ENCODE measurements at places on chromosomes 4 and X.

- no peak for DNase-seq
Observed at GRCh38 chr4:158018221-158018830, 154.5 kb downstream of the GASK1B start.

DNA sequence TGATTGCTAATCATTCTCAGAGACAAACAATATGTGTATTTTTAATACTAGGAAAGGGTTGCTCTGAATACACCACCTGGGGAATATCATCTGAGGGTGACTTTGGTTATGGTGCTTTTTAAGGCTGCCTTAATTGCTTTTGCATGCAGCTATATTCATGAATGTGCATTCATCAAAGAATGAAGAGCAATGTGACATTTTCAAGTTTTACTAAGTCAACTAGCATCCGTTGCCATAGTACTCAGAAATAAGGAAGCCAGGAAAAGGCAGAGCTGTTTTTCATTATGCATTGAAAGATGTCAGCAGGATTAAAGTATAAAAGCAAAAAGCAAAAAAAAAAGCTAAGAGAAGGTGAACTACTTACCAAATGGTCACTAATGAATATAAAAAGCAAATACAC is 67.4 kb upstream of the PCDH18 start:
- DNase-seq, result peak; percentile 16

- no peak for DNase-seq
Observed at GRCh38 chr4:40990899-40991265, 223.5 kb downstream of the APBB2 start.

- no peak for DNase-seq
Observed at GRCh38 chr4:105225500-105225899, 78.8 kb downstream of the TET2 start.

DNA sequence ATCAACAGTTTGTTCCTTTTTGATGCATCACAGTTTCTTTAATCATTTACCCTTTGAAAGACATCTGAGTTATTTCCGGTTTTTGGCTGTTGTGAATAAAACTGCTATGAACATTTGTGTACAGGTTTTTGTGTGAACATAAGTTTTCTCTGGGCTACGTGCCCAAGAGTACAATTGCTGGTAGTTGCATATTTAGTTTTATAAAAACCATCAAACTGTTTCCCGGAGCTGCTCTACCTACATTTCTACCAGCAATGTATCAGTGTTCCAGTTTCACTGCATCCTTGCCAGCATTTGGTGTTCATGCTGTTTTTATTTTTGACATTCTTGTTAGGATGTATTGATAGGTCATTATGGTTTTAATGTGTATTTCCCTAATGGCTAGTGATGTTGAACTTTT is 17.3 kb downstream of the KDM6A start:
- no peak for DNase-seq
